Stimulated activated CD8-positive, alpha-beta memory T cell treated with anti-CD3 and anti-CD28 coated beads, Interleukin-4, amount 100 ng/mL, for 1 hour (primary cell): ENCODE measurements at places on chromosomes 3 and 15.
A peak's percentile ranks its signal among the peaks of the same experiment; 100 is the strongest.

DNA sequence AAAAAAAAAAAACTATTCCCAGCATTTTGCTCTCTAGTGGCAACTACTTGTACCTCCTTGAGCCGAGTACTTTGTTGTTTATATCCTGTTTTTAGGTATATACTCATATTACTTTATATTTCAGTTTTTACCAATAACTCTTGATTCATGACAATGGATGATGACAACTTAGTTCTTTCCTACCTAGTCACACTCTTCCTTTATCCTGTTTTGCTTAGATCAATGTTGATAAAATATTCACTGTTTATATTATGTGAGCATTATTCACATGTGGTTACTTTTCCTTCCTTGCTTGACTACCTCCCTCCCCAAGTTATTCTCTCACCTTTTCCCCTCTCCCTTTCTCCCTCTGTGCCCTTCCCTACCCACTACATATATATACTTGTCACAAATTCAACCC lies 53.7 kb downstream of the NKIRAS1 start:
- no peak for DNase-seq

DNA sequence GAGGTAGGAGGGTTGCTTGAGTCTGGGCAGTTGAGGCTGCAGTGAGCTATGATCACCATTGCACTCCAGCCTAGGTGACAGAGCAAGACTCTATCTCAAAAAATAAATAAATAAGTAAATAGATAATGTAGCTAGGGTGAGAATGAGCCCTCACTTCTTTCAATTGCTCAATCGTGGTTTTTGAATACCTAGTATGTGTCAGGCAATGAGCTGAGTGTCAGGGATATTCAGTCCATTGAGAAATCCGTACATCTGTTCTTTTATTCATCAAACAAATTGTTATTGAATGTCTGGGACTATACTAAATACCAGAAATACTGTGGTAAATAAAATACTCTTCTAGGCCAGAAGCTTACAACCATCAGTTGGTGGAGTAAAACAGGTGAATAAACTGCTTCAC lies 6.2 kb upstream of the ZNF148 start:
- DNase-seq, result no peak

GRCh38 chr15:91426412-91426811 lies 326.4 kb downstream of the SV2B start:
- DNase-seq, result no peak

GRCh38 chr3:70943886-70944285 lies 631.4 kb upstream of the MDFIC2 start:
- DNase-seq, result no peak

GRCh38 chr3:195196266-195196665 lies 74.7 kb downstream of the XXYLT1 start:
- DNase-seq, result no peak

GRCh38 chr15:27438403-27439375 lies 467.7 kb downstream of the GABRG3 start:
- DNase-seq, result no peak

DNA sequence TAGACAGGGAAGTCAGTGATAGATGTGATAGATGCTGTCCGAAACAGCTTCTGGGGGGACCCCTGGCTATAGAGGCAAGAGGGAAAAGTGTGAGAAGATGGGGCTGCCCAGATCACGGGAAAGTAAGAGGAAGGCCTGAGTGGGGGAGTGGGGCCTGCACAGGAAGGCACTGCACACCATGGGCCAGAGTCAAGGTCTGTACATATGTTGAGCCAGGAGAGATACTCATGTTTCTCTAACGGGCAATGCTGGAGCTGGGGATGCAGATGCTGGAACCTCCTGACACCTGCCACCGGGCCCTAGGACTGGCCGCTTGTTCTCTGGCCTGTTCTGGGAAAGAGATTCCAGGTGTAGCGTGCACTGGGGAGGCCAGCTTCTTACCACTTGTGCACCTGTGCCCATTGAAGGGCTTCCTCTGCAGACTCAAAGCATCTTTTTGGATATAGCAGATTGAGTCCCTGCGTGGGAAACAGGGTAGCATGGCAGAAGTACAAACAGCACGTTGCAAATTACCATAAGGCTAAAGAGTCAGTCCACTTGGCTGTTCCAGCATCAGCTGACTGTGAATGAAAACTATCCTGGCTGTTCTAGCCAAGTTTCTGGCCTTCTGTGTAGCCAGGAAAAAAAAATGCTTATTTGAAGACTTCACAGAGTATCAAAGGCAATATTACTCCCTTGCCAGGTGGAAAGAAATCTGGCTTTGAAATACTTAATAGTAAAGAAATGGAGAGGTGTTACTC lies 77.1 kb upstream of the GSK3B start:
- DNase-seq, result no peak

- no peak for DNase-seq
Observed at GRCh38 chr15:39056357-39056756, 491.7 kb upstream of the RASGRP1 start.

- DNase-seq, result no peak
Observed at GRCh38 chr3:57961177-57961827, 46.9 kb upstream of the FLNB start.

GRCh38 chr15:34109797-34110663 lies 8.1 kb downstream of the PGBD4 start:
- no peak for DNase-seq

DNA sequence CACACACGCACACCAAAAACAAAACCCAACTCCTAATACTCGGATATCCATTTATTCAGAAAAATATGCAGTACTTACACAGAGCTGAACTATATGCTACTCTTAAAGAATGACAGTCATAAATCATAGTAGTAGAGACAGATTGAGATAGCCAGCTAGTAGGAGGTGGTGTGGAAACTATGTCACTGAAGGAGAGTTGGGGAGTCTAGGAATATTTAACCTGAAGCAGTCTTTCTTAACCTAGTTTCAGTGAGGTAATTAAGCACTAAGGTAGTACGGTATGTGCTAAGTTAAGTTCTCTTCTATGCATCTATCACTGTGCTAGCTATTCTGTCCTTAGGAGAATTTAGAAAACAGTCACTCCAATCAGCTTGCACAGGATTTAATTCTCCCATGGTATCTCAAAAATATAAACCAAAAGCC lies 54.2 kb downstream of the ANKRD28 start:
- DNase-seq, result no peak

DNA sequence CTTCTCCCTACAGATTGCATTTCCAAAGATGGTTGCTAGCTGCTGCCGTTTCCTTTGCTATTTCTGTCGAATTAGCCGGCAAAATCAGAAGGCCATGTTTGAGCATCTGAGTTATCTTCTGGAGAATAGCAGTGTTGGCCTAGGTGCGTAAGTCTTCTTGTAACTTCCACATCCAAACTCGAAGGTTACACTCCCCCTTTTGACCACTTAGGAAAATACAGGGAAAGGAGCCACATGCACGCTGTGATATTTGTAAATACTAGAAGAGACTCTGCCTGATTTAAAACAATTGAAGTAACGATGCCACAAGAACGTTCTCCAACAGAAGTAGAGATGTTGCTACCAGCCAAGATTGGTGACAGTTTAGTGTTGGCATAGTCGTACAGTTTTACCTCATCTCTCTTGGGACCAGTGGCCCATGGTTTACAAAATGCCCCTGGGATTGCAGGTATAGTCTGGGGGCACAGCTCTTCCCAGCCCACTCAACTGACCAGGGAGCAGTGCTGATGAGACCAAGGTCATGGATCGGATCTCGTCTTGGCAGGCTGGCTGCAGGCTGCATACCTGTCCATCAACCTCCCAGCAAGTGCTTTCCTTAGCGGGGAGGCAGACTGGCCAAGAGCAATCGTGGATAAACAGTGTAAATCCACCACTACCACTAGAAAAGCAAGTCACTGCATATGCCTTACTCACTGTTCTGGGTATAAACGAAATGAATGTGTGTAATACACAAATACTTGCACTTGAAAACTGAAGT lies 268.4 kb upstream of the CHRM5 start:
- DNase-seq, result no peak

- DNase-seq, result no peak
Observed at GRCh38 chr3:103056542-103056941, 621.7 kb downstream of the ZPLD1 start.

DNA sequence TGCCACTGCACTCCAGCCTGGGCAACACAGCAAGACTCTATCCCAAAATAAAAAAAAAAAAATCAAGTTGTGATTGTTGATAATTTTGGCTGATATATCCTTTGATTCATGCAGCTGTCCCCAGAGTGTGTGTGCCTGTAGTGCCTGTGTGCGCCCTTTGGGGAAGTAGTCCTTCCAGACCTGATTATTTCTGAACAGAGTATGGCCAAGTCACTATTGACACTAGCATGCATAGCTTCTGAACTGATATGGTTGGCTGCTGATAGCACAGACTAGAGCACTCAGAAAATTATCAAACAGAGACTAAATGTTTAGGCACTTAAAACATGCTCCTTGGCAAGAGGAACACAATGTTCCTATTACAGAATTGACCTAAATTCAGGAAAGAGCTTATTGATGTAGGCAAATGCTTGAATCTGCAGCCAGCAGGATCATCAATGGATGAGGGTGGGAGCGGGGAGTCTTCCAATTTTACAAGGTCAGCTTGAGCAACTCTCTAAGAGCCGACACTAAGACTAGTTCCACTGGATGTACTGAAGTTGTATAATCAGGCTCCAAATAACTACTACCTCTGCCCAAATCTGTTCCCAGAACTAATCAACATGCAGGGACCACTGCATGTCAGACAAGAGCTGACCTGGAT lies 17.7 kb upstream of the PTPN9 start:
- DNase-seq, result no peak

- DNase-seq, result no peak
Observed at GRCh38 chr15:49877117-49877872, 241.7 kb downstream of the ATP8B4 start.

DNA sequence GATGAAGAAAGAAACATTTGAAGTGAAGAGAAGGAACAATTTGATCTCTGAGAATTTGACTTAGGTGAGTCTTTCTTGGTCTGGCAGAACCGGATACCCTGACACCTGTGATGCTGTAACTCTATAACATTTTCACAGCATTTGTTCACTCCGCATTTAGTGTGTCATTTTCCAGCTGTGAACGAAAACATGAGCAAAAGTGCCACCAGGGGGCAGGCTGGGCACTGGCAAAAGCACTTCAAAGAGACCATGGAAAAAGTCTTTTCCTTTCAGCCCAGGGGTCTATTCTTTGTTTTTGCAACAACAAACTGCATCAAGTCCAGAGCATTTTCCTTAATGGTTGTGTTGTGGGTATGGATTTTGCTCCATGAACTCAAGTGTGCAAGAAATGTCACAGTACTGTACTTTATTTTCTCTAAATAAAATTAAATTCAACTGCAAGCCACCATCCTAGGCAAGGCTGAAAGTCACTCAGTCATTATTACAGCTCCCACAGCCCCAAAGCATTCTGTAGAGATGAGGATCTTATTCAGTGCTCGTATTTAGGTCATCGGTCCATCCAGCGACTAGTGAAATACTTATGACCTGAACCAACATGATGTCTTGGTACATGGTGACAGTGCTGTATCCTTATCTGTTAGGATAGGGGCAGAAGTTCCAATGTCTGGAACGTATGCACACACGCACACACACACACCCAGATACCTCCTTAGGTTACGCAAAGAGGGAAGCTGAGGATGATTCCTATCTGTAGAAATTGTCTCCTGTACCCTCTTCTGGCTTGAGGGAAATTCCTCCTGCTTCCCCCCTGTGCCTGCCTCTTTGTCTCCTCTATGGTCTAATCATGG lies 125.5 kb downstream of the GADL1 start:
- peak; percentile 41 for DNase-seq
